NCI-H1092 treated with DMSO at 0.1 percent for 48 hours (cell line): ENCODE measurements at places on chromosomes 16 and 17.

GRCh38 chr17:51203838-51204237, 37.6 kb downstream of the NME2 start:
- DNase-seq, result no peak

DNA sequence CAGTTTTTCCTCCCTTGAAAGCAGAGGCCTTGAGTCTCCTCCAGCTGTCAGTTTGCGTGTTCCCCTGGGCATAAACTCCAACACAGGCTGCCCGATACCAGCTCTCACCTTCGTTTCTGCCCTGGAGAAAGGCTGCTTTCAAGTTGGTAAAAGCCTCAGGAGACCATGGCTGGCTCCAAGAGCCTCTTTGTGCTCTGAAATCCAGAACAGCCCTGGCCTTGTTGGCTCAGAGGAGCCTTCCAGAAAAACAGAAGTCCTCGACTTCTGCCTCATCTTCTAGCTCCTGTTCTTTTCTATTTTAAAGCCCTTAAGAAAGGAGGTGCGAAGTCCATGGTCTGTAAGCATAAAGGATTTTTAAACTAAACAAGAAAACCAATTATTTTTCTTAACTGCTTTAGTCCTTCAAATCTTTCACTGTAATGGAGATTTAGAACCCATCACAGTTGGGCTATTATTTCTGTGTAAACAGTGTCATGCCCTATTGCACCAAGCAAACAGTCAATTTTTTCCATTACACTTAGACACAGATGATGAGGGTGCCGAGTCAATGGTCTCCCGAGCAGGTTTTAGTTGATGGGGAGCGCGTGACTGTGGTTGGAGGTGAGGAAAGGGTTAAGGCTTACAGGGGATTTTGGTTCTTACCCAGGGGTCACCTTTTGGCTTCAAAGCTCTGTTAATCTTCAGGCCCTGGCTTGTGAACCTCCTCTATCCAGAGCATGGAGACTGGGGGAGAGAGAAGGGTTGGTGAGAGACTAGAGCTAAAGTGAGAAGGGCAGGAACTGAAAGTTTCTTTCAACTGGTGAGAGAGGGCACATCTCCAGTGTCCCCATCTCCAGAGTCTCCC, 212.8 kb downstream of the MSI2 start:
- DNase-seq, result peak; percentile 72

- DNase-seq, result no peak
These were observed 5.7 kb upstream of the FLYWCH1 start for GRCh38 chr16:2905988-2906387.

GRCh38 chr17:77125432-77125901, 15.3 kb upstream of the SEC14L1 start:
- no peak for DNase-seq

DNA sequence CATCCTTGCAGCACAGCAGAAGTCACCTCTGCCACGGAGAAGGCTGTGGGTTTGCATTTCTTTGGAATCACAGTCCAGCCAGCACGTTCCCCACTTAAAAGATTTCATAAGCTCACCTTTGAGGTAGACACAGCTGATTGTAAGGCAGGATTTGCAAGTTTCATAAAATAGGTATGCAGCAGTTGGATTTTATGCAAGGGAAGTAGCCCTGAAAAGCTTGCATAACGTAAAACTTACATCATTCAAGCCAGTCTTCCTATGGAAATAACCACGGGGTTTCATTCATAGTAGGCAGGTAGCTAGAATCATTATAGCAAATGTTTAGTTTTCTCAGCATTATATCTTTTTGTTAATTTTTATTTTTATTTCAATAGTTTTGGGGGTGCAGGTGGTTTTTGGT, 49.8 kb upstream of the ARHGAP44 start:
- DNase-seq, result no peak

GRCh38 chr17:66330646-66331037, 28.2 kb downstream of the PRKCA start:
- DNase-seq, result no peak

DNA sequence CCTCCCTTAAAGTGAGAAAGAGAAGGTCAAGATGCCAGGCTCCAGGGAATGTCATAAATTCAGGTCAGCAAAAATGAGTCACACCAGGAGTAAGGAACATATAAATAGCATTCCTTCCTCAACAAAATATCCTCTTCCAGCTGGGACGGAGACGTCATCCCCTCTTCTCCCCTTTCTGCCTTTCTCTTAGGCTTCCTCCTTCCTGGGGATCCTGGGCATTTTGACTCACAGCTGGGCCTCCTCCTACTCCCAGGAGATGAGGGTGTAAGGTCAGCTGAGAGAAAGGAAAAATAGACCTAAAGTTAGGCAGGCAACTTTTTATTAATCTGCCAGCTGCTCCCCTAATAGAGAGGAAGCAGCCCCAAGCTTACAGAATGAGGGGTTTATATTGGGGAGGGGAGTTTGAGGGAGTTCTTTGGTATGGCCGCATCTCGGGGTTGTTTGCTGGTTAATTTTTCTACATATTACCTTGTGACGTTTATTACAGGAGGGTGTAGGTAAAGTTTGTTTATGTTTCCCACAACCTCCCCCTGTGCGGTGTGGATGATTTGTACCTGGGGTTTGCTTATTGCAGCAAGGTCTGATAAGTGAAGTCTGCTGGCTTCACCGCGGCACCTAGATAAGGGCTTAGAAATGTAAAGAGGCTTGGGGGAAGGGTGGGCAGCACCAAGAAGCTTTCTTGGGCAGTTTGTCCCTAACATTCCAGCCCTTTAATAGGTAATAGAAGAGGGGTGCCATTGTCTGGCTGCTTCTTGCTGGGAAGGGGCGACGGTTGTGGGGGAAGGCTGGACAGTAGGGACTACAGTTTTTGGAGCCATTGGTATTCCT, 7.1 kb upstream of the ZNF747 start:
- DNase-seq, result no peak

DNA sequence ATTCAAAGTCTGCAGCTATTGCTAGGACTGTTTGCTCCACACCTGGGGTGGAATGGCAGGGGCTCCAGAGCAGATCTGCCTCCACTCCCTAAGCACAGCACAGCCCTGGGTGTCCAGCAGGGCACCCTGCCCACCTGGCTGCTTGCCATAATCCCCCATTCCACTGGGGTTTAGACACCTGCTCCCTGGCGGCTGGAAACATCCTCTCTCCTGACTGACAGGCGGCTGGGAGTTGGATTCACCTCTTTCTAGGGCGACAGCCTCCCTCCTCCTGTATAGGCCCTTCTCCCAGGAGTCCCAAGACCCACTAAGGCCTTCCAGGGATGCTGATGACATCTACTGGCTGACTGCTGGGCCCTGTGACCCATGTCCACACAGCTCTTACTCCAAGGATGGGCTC, 18.0 kb downstream of the HDAC5 start:
- peak; percentile 59 for DNase-seq

DNA sequence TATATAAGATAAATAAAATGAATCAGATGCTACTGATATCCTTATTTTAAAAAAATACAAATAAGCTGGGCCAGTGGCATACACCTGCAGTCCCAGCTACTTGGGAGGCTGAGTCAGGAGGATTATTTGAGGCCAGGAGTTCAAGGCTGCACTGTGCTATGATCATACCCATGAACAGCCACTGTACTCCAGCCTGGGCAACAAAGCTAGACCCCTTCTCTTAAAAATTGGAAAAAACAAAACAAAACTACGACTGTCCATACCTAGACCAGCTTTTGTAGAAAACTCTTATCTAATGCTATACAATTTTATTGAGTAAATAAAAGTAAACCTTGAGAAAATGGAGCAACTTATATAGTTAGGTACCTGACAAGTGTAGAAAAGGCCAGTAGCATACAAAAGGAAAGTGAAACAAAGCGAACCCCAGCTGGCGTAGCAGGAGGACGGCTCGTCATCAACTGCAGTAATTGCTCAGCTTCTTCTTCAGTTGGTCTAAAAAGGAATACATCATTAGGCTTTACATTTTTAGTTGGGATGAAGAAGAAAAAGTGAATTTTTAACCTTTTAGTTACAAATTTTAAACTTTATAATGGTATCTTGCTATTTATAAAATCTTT, 23.6 kb downstream of the INTS2 start:
- DNase-seq, result no peak

- DNase-seq, result no peak
These were observed 13.0 kb upstream of the ABCA5 start for GRCh38 chr17:69339937-69340336.

DNA sequence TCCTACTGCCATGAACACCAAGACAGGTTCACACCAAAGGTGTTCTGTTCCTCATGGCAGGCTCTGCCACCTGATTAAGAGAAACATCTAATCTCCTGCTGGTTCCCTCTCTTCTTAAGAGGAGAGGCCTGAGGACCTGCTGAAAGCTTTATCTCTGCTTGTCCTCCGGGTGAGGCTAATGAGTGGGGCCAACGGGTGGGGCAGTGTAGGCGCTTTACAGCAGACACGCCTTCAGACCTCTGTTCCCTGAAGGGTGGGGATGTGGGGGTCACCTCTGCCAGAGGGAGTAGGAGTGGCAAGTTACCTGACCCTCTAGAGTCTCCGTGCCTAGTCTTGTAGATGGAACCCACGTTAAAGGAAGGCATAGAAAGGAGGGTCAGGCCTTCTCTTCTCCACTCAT, 4.2 kb upstream of the MRM1 start:
- no peak for DNase-seq

- no peak for DNase-seq
These were observed 157.0 kb upstream of the CDH11 start for GRCh38 chr16:65278874-65279273.
